ENCODE measurements at places on chromosomes 5 and 9.

- no peak for DNase-seq
Measured at GRCh38 chr9:68763104-68763503, 58.1 kb downstream of the PIP5K1B start.

DNA sequence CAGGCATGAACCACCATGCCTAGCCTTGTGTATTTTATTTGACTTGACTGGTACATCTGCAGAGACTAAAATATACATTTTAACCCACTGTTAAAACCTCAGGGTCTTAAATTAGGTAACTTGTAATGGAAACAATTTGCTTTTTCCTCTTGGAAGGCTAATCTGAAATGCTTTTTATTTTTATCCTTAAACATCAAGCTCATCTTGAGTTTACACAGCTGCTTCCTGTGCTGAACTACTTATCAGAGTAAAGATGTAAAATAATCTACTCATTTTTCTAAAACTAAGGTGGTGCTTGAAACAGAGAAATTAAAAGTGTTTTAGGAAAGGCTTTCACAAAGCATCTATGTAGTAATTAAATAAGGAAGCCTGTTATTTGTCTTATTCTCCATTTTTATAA is 144.1 kb downstream of the ENTREP1 start:
- no peak for DNase-seq

GRCh38 chr5:32069396-32069795 is 104.7 kb downstream of the GOLPH3 start:
- DNase-seq: no peak

DNA sequence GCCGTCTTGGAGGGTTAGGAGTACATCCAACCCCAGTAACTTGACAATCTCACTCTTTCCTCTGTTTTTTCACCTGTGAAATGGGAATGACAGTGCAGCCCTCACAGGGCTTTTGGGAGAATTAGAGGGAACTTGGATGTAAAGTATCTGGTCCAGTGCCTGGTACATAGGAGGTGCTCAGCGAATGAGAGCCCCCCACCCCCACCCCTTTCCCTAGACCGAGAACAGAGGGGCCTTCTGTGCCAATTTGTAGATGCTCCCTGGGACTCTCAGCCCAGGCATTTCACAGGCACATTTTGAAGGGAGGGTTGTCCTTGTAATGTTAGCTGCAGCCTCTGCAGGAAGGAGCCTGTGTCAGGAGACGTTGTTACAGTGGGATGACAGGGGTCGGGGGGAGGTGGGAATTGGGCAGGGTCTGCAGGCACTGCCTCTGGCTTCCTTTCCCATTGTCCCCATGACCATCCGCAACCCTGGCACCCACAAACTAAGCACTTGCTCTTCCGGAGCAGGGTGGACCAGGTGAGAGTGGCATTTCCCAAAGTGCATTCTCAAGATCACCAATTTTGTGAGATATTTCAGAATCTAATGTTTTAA is 47.0 kb downstream of the AMBP start:
- no peak for DNase-seq

GRCh38 chr9:34171753-34172535 is 6.9 kb upstream of the UBAP1 start:
- no peak for DNase-seq

DNA sequence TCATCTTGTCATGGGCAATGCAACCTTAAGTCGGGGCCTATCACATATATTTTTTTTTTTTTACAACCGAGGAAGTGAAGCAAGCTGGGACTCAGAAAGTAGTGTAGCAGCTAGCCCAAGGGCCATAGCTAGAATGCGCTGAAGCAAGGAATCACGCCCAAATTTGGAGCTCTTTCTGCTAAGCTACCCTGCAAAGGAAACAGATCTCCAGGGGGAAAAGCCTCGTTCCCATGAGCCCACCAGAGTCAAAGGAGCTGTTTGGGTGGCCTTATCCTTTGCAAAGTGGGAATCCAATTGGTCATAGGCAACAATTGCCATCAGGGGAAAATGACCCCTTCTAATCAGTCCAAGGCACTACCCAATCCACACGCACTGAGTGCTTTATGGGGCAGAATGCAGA is 390.4 kb downstream of the EBF1 start:
- DNase-seq: no peak

DNA sequence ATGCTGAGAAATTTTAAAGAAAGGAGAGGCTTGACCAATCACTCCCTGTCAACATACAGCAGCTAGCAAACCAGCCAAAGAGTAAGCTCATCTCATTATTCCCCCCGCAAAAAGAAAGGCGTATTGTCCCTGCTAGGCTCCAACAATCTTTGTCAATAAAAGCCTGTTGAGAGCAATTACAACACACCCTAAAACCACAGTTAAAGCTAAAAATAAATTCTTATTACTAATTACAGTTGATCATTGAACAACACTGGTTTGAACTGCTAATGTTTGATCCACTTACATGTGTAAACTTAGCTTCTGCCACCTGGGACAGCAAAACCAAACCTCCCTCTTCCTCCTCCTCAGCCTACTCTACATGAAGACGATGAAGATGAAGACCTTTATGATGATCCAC is 151.2 kb downstream of the TSSK1B start:
- DNase-seq: no peak

DNA sequence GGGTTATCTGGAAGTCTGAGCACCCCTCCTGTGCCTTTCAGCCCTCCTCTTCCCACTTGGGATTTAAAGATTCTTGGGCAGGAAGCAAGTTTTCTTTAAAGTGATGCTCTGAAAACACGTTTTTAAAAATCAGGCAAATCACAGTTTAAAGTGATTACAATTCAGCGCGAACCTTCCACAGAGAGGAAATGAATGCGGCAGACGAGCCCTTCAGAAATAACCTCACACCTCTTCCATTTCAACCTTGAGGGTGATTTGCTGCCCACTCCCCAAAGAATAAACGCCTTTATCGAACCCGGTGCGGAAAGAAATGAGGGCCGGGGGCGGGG is 2.3 kb upstream of the EFNA5 start:
- DNase-seq: no peak

- DNase-seq: no peak
Measured at GRCh38 chr5:113807427-113807991, 294.0 kb downstream of the YTHDC2 start.

DNA sequence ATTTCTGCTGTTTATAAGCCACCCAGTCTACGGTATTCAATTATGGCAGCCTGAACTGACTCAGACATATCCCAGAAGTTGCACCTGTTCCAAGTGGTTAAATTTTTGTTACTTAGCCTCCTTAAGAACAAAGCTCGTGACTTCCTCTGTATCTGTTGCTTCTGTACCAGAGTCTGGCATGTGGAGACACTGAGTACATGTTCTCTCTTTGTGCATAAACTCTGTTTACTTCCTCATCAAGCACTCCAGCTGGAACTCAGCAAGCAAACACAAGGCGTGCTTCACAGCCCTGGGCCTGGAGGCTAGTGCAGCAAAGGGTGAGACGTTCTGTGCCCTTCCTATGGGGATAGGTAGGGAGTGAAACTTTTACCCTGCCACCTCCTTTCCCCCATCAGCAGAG is 19.0 kb downstream of the C9orf152 start:
- peak; percentile 96 for DNase-seq

Data from DMS153 (cell line).